ENCODE measurements at places on chromosomes 3 and 15.

GRCh38 chr15:49842031-49842730, 221.3 kb downstream of the DTWD1 start:
- no peak for DNase-seq

DNA sequence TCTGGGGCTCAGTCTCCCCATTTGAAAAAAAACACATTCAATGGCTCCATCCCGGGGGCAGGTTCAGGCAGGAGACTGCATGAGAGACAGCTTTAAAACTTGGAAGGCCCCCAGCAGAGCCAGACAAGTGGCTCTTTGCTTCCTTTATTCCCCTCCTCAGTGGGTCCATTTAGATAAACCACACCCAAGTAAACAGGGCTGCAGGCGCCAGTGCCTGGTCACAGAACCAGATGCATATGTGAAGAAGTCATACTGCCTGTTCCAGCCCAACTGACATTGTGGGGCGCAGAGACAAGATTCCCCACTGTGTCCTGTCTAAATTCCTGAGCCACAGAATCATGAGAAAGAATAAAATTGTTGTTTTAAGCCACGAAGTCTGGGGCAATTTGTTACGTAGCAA, 9.0 kb downstream of the FBN1 start:
- DNase-seq: no peak

DNA sequence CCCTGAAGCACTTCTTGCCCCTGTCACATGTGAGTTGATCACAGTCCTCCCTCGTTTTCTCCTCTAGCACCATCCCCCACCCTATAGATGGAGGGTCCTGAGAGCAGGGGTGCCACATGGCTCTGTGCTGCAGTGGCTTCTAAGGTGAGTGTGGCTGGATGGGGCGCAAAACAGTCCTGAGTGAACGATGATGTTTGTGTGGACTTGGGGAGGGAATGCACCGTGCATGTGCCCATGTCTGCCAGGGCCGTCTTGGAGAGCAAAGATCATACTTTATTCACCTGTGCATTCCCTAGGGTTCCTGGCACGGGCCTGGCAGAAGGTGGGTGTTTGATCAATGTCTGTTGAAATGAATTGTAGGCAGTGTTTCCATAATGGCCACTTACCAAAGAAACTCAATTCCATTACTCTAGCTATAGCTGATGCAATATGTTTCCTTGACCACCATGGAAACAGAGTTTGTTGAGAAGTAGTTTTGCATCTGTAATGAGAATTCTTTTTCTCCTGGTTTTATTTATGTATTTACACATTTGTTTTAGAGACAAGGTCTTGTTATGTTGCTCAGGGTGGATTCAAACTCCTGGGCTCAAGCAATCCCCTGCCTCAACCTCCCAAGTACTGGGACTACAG, 58.0 kb downstream of the ABTB1 start:
- no peak for DNase-seq

DNA sequence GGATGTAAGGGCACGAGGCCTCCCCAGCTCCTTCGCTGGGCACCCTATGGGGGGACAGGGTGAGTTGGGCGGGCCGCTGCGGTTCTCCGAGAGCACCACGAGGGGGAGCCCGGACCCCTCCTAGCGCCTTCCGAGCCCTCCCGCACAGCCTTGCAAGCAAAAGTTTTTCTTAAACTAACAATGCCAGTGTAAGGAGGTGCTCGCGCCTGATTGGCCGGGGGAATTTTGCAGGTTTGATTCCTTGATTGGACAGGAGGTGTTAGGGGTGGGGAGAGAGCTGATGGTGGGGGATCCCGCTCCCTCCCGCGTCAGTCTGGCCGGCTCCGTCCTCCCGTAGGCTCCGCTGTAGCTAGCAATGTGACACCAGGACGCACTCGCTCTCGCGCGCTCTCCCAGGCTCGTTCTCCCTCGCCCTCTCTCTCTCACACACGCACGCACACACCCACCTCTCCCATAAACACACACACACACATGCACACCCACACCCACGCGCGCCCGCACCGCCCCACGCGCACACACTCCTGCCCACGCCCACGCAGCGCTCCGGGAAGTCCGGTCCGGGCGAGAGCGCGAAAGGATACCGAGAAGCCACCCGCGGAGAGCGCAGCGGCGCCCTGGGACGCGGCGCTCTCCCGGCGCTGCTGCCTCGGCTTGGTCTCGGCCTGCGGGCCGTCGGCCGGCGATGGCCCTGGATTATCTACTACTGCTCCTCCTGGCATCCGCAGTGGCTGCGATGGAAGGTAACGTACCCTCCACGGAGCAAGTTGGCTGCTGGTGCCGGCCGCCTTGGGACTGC, at the start of gene EPHB1:
Gene EPHB1, plus strand, starts transcription at position 311 of the 796 bp plus-strand sequence.
- peak; percentile 4 for DNase-seq

DNA sequence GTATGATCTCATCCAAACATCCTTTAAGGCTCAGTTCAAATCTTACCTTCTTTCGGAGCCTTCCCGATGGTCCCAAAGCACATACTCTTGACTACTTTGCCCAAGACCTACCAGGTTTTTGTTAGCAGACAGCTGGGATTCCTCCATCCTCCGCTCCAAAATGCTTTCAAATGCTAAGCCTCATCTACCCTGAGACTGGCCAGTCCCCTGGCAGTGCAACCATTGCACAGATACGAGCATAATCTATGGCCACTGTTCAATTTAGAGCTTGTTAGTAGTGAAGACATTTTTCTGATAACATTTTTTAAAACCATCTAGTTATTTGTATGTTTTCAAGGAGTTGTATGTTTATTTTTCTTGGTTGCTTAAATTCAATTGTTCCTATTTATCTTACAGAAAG, 264.4 kb upstream of the NR2F2 start:
- DNase-seq: no peak

DNA sequence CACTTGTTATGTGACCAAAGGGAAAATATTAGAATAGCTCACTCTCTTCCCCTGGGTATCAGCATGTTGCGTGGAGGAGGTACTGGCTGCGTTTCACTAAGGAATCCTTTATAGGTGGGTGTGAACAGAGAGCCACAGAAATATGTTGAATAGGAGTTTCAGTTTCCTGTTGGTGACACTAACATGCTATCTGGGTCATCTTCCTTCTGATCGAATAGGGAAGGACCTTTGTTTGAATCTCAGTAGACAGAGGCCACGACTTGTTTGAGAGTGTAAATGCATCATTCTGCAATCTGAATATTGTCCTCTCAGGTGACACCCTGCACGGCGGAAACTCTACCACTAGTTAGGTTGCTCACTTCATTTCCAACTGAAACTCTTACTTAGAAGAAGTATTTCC, 157.9 kb upstream of the SLC2A2 start:
- no peak for DNase-seq

DNA sequence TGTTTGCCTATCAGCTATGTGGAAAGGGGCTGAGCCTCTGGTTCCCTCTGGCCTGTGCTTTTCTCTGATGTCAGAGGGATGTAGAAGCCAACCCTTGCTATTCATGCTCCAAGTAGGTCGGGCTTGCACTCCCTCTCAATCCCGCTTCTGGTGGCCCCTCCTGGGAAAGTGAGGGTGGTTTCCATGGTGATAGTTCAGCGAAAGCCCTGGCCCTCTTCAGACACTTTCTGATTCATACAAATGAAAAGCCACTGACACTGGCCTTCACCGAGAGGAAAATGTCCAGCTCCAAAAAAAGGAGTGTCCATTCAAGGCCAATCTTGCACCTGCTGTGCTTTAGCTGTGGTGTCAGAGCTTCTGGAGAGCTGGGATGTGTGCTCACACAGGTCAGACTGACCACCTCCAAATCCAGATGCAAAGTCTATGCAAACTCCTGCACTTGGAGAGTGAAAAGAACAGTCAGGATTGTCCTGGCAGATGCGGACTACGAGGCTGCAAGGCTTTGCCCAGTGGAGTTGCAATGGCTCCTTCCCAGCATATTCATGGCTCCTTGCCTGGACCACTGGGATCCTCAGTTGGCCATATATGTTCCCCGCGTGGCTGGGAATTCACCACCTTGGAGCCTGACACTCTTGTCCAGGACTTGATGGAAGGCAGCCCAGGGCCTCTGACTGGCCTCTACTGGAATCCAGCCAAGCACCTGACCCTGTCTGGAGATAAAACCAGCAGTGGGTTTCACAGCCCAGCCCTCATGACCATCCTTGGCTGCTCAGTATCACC, 96.6 kb downstream of the CEMIP start:
- DNase-seq: no peak

All from CD8-positive, alpha-beta memory T cell (primary cell).